Kidney epithelial cell (primary cell): ENCODE measurements at places on chromosomes 3 and 15.

GRCh38 chr15:72740219-72740618 is 43.3 kb downstream of the ADPGK start:
- DNase-seq, result no peak

GRCh38 chr3:34569437-34569836 is 771.0 kb downstream of the PDCD6IP start:
- DNase-seq, result no peak

- no peak for DNase-seq
Observed at GRCh38 chr15:42071717-42072116, 22.6 kb downstream of the PLA2G4D start.

- no peak for DNase-seq
Observed at GRCh38 chr3:194045289-194045688, 90.7 kb upstream of the HES1 start.

DNA sequence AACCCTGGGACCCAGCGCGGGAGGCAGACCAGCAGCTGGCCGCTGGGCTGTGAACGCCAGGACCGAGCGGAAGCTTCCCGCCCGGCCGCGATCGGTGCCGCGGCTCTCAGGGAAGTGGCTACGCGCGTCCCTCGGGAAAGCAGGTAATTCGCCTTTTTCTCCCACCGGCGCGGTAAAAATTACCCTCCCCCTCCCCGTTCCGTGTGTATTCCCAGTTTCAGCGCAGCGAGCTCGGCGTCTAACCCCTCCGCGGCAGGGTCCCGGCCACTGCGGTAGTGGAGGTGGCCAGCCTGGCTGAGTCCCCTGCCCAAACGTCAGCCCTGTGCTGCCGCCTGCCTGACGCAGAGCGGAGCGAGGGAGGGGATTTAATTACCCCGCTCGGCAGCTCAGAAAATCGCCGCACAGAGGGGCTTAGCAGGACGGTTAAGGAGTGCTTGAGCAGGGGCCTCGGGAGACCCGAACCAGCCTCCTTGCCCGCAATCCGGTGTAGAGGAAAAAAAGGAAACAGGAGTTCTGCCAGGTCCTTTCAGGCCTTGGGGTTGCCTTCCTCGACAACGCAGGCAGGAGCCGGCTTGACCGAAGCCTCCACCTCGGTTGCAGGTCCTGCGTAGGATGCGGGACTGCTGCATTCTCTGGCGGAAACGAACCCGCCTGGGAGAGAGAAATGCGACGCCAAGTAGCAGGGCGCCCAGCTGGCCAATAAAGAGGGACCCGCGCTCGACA is 2.9 kb downstream of the GATA2 start:
- no peak for DNase-seq

- DNase-seq, result no peak
Observed at GRCh38 chr3:100516838-100517237, 24.4 kb downstream of the TMEM45A start.

GRCh38 chr3:124805671-124806070 is 75.4 kb downstream of the UMPS start:
- DNase-seq, result no peak

DNA sequence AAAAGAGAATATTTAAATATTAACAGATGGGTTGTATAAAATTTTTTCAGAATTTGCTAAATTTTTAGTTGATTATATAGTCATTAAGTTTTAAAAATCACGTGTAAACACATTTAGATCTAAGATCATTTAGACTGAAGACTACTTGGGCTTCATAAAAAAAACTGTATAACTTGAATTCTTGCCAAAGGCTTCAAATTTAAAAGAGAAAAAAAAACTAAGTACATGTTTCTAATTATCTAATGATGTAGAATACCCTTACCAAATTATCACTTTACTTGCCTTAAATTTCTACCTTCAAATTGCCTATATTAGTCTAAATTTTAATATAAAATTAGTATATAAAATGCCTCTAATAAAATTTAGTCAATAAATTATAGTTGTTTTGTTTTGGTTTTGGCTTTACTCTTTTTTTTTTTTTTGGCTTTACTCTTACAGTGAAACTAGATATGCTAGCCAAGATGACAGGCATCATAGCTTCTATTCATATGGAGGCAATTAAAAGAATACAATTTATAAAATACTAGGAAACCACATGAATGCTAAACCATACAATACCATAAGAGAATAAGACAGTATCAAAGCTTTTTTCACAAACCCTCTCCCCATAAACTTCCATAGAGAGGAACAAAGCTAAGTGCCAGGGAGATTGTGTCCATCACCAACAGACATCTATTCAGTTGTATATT is 183.1 kb upstream of the KCNMB2 start:
- no peak for DNase-seq

DNA sequence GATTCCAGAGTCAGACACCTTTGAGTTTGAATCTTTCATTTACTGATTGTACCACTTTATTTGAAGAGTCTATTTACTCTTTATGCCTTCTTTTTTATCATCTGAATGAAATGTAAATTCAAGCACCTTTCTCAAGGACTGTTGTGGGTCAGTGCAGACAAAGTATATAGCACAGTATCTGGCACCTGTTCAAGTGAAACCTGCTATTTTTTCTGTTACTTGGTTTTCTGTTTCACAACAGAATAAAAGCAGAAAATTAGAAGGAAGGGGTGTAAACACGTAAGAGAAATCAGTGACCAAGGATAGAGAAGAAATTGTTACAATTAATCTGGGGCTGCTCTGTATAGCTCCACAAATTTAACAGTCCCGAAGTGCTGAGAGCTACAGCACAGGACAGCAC is 357.4 kb downstream of the RSL24D1 start:
- no peak for DNase-seq

GRCh38 chr3:45682311-45682710 is 6.9 kb upstream of the SACM1L start:
- DNase-seq, result no peak

DNA sequence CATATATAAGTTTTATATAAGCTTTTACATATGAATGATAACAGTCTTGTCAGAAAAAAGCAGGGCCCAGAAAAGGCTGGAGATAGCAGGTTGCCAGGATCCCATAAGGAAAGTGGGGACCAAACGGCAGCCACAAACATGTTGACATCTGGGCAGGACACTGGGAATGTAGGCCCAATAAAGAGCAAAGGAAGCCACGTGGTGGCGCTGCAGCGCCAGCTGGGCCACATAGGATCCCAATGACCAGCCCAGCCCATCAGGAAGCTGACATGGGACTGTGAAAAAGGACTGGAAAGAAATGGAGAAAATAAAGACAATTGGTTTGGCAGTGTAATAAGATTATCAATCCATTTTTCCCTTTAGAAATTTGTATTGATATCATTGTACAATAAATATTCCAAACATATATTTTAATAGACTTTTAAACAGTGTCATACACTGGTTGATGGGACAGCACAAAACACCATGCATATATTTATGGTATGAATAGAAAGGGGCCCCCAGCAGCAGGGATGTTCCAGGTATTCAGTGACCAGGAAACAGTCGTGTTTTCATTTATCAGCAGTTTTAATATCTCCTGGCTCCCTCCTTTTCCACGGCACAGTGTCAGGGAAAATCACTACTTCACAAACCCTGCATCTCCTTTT is 89.0 kb upstream of the STRIT1 start:
- DNase-seq, result no peak

GRCh38 chr15:68232937-68233336 is 3.4 kb upstream of the CLN6 start:
- no peak for DNase-seq

GRCh38 chr3:39102504-39103323 is 4.7 kb downstream of the GORASP1 start:
- DNase-seq, result no peak

- DNase-seq, result no peak
Observed at GRCh38 chr3:105354429-105354828, 12.3 kb upstream of the ALCAM start.

- no peak for DNase-seq
Observed at GRCh38 chr3:7973006-7973405, 528.6 kb upstream of the LMCD1 start.

- DNase-seq, result no peak
Observed at GRCh38 chr3:32706348-32707025, 21.5 kb downstream of the CNOT10 start.

DNA sequence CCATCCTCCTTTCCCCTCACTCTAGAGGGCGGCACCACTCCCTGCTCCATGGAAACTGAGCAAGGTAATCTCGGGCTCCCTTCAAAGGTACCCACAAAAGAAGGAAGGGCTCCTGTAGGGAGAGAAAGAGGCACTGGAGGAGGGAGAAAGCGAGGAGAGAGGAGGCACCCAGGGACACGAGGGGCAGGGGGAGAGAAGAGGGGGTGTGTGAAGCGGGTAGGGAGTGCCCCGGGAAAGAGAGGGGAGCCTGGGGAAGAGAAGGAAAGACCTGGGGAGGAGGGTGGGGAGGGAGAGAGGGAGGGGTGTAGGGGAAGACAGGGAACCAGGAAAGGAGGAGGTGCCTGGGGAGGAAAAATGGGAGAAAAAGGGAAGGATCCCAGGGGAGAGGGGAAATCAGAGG is 523 bp downstream of the VILL start:
- DNase-seq, result no peak

- peak; percentile 45 for DNase-seq
Observed at GRCh38 chr3:192038726-192039125, 577.8 kb downstream of the PYDC2 start.

GRCh38 chr15:35244227-35244626 is 159.1 kb upstream of the NANOGP8 start:
- DNase-seq, result no peak

- no peak for DNase-seq
Observed at GRCh38 chr15:65381445-65382145, 3.8 kb upstream of the IGDCC3 start.

DNA sequence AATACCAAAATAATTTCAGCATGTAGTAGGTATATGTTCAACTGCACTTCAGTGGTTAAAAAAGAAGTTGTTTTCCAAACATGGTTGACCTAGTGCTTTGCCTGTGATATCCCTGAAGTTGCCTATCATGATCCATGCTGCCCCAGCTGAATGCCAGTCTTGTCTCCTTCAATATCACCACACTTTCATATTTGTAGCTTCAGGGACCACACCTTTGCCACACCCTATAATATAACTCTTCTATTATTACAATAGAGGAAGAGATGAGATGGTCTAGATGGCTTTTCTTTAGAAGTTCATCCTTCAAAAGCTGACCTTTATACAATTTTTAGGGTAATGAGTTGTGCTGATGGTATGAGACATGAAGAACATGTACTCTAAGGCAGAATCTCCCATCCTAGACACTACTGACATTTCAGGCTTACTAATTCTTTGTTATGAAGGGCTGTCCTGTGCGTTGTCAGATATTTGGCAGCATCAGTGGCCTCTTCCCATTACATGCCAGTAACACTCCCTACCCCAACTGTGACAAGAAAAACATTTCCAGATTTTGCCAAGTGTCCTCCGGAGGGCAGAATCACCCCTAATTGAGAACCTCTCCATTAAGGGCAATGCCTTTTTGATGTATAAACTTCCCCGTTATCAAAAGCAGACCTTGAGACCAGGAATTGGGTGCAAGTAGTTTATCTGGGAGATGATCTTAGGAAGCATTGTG is 76.2 kb upstream of the PLCL2 start:
- no peak for DNase-seq

DNA sequence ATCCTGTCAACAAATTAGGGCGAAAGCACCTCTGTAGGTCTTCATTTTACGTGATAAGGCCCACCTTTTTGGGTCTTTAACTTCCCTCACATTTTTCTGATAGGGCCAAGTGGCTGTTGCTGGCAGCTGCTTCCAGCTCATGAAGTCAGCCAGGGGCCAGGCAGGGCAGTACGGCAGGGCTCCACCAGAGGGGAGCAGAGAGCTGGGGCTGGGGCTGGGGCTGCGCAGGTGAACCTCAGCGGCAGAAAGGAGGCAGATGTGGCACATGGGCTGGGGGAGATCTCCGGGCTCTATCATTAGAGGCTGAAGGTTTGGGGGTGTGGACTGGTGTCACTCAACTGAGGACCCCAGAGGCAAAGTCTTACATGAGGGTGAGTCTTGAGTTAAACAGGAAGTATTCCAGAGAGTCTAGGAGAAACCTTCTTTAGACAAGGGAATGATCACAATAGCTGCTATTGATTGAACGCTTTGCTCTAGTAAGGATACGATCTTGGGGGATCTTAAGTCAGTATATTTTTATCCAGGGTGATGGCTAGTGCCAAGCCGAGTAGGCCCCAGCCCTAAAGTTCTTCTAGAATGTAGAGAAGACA is 62.8 kb upstream of the MEX3B start:
- no peak for DNase-seq

GRCh38 chr15:91380114-91380513 is 280.1 kb downstream of the SV2B start:
- DNase-seq, result no peak

- DNase-seq, result no peak
Observed at GRCh38 chr15:26887926-26888666, 21.2 kb downstream of the GABRA5 start.

DNA sequence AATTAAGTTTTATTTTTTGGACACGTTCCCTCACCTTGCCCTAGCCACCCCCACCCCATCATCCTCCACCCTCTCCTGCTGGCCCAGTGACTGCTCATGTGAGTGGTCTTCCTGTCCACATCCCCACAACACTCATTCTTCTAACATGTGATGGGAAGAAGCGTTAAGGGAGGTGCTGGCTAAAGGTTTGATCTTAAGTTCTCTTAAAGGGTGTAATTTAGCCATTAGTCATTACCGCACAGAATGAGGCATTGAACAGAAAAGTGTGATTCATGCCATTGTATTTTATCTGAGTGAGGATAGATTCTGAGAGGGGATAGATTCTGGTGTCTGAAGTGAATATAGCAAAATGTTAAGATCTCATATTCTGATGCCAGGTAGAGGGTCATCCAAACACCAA is 272.9 kb upstream of the TPM1 start:
- DNase-seq, result peak; percentile 88

- no peak for DNase-seq
Observed at GRCh38 chr3:119695480-119695879, 7.3 kb upstream of the CFAP91 start.

DNA sequence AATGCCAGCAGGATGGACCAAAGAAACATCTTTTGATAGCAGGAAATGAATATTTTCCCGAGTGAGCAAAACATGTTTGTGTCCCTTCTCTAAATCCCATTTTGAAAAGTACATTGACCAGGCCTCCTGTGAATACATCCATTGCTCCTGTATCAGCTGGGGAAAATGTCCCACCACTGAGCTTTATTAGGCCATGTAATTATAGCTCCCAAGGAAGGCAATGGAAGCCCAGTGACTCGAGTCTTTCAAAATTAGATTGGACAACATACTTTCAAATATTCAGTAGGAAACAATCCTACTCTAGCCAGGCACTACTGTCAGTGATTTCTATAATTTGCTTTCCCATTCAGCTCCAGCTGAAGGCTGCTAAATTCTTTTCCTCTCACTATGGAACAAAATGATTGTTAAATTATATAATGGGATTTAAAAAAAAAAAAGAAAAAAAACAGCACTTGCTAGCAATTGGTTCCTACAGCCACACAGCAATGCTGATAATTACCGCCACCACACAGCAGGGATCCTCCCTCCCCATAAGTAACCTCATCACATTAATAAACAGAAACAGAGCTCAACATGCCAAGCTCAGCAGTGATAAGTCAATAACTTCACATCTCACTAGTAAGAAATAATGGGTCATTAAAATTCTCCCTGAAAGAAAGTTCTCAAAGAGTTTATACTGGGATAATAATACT is 172.4 kb upstream of the SLC2A2 start:
- DNase-seq, result no peak

GRCh38 chr3:184189421-184189820 is 3.4 kb downstream of the ABCF3 start:
- DNase-seq, result no peak
